Stimulated activated CD8-positive, alpha-beta memory T cell treated with anti-CD3 and anti-CD28 coated beads, Interleukin-2, amount 100 ng/mL, for 48 hours (primary cell): ENCODE measurements at places on chromosomes 4 and X.

GRCh38 chr4:122703868-122704267 is 28.6 kb upstream of the BBS12 start:
- DNase-seq: no peak

DNA sequence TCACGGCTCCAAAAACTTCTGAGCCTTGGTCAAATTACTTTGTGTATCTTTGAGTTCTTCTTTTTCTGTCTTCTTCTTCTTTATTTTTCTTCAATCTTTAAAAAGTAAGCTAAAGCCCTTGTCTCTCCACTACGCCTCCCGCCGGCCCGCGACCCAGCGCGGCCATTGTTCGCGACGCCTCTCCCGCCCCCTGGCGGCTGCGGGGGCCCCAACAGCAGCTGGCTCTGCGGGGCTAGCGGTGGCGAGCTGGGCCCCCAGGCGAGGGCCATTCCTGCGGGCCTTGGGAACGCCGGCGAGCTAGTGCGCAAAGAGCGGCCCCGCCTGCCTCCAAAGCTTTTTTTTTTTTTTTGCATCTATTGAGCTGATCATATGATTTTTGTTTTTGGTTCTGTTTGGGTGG is 119.1 kb downstream of the TGIF2LX start:
- no peak for DNase-seq

- no peak for DNase-seq
These were observed 12.1 kb upstream of the COPS4 start for GRCh38 chr4:83022724-83023450.

DNA sequence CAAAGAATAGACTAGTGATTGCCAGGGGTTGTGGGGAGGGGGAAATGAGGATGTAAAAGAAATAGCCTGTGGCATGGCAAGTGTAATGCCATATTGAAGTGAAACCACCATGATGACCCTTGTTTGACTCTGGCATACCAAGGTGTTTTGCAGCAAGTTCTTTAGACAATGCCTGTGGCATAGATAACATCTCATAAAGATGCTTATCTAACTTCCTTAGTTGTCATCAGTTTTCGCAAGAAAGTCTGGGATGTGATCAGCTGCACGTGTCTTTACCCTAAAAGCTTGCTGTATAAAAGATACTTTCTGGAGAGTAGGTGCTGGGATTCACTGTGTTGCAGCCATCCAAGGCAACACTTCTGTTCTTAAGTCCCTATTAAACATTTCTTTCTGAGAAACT is 176.1 kb upstream of the MAGEB16 start:
- no peak for DNase-seq

DNA sequence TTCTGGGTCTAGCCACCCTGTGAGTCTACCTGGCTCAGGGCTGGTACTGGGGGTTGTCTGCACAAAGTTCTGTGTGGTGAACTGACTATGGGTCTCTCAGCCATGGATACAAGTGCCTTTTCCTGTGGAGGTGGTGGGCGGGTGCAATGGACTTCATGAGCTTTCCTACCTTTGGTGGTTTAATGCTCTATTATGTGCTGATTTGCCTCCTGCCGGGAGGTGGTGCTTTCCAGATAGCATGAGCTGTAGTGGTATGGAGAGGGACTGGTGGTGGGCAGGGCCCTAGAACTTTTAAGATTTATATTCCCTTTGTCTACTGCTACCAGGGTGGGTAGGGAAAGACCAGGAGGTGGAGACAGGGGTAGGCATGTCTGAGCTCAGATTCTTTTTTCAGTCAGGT is 48.0 kb downstream of the PBDC1 start:
- DNase-seq: no peak

DNA sequence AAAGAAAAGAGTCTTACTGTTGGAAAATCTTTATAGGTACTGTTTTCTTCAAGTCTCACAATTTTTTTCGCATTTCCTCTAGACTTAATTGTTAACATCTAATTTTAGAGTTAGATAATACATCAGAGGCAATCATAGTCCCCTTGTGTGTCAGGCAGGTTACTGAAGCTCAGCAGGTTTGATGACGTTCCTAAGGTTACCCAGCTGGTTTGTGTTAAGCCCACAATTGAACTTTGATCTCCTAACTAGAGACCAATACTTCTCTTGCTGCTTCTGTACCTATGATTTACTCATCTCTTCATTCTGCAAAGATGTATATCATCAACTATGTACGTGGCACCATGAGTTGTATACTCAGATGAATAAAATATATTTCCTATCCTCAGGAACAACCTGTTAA is 131.6 kb upstream of the STIM2 start:
- no peak for DNase-seq

- no peak for DNase-seq
These were observed 91.3 kb downstream of the PTPN13 start for GRCh38 chr4:86685401-86685800.

GRCh38 chr4:80240976-80241375 is 25.5 kb upstream of the FGF5 start:
- no peak for DNase-seq
